ENCODE measurements at places on chromosomes 7 and 10.

- DNase-seq = no peak
Observed at GRCh38 chr7:131819891-131820290, 263.5 kb upstream of the PODXL start.

- DNase-seq = no peak
Observed at GRCh38 chr7:133815611-133816210, 311.4 kb upstream of the LRGUK start.

GRCh38 chr10:86291616-86292340, 74.8 kb downstream of the GRID1 start:
- DNase-seq = no peak

DNA sequence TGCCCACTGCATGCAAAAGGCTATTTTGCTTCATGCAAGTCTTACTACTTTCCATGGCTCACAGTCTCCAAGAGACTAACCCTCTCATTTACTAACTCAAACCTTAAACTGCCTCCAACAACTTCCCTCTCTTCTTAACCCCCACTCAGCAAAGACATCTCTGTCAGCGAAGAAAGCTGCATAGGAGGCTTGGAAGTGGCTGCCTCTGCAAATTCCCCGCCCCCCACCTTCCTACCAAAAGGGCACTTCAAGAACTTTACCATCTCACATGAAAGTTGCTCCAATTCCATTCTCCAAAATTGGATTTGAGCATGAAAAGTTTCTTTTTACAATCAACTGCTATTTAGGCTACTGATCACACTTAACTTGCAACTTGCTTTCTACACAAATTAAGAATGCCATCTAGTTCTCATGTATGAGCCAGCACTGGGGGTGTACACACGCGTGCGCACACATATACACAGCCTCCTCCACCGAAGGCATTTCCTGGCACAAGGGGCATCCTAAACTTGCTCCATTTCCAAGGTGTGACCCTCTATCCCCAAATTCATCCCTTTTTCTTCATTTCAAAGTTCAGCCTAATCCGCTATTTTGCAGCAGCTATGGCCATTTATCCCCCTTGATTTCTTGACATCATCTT, 1.8 kb downstream of the CCDC6 start:
- DNase-seq = no peak

DNA sequence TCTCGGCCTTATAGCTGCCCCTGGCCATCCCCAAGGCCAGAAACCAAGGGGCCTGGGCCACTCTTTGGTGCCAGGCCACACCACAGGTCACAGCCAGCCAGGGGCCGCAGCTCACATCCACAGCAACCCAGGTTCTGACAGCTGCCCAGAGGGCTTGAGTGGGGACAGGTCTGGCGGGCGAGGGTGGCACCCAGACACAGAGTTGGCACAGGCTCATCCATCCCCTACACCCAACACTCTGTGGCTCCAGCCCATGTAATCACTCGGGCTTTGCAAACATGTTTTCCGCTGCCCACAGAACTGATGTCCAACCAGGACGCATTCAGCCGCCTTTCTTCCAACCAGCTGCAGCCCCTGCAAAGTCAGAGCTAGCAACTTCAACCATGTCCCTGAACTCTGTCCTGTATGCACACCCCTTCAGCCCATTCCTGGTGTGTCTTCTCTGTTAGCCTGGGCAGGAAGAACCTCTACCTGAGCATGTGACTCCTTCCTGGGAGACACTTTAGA, 57.7 kb upstream of the PPP2R2D start:
- DNase-seq = no peak

- DNase-seq = no peak
Observed at GRCh38 chr10:107098326-107098725, 66.2 kb downstream of the SORCS1 start.

DNA sequence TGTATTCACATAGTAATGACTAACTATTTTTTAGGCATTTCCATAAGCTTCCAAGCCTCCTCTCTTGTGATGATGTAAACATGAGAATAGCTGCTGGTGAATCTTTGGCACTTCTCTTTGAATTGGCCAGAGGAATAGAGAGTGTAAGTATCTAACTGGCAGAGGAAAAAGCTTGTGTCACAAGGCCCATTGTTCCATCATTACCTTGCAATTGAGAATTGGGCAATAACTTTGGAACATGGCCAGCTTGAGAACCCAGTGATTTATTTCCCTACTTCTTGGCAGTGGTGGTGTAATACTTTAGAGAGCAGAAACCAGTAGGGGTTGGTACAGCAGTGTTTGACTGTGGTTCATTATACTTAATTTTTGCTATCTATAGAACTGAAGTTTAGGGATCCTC, 12.0 kb downstream of the IFRD1 start:
- DNase-seq = no peak

GRCh38 chr10:100333661-100334440, 3.8 kb upstream of the PKD2L1 start:
- DNase-seq = no peak

- no peak for DNase-seq
Observed at GRCh38 chr7:82745117-82745516, 301.5 kb upstream of the CACNA2D1 start.

GRCh38 chr7:93921607-93922566, at the start of gene GNG11:
Gene GNG11, plus strand, starts transcription at chr7:93921735. Its CDS starts 403 bp downstream, at chr7:93922138.
- DNase-seq = peak; percentile 88

DNA sequence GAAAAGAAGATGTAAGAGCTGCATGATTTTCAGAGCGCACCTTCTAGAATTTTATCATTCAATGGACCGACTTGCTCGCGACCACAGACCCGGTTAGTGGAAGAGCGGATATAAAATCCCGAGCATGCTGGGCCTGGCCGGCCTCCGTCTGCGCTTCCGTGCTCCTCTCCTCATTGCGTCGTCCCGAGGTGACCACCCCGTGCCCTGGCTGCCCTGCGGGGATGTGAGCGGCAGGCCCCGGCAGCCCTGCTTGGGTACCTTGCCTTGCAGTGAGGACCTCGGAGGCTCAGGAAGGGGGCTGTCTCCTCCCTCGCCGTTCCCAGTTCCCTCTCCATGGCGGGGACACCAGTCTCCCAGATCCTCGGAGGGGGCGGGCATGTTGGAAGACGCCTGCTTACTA, 330.9 kb upstream of the SHH start:
- no peak for DNase-seq
